ENCODE measurements at places on chromosomes 12 and 14.

DNA sequence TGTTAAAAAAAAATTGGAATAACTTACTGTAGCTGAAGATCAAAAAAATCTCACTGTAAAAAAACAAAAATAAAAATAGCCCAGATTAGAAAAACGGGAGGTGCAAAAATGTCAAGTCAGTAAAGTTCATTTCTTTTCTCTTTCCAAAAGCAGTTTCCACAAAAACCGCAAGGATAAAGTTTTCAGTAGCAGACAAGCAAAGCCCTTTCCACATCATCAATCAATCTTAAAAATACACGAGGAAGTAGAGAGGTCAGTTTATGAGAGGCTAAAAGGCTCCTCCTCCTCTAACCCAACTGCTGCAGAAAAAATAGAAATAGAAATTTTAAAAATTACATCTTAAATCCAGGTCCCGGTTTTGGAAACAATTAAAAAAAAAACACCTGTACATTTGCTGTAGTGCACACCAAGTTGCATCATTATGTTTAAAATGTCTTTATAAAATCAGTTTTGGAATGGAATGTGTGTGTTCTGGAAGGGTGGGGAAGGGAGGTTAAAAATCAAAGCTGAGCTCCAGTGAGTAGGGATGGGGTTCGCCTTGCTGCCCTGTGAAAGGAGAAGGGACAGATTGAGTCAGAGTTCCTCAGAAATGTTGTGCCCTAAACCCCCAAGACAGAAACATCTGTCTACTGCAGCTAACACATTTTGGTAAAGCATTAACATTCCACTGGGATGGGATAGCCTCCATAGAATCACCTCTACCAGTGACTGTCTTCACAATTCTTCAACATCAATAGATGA, 5.8 kb downstream of the HNRNPC start:
- no peak for DNase-seq

DNA sequence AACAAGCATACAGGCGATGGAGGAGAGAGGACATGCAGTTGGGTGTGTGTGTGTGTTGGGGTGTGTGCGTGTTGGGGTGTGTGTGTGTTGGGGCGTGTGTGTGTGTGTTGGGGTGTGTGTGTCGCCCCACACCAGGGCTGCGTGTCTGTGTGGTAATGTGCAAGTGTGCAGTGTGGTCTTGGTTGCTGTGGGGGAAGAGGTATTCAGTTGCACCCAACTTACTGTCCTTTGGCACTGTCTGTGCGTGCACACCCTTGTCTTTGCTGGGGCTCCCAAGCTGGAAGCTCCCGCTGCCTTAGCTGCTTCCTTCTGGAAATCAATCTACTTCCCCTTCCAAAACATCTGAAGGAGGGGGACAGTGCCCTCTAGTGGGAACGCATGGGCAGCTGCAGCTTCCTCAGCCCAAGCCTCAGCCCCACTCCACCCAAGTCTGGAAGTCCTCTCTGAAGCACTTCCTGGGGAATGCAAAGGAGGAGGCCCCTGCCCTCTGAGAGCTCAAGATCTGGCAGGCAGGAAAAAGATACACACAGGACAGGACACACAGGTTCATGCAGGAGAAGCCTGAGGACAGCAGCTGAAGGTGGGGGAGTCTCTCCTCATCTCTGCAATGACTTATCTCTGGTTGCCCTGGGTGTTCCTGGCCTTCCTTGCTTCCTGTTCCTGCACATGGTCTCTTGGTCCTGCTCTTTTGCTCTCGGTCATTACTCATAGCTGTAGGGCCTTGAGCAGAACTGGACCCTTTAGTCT, 13.1 kb downstream of the ASIC1 start:
- peak; percentile 49 for DNase-seq

GRCh38 chr12:70663838-70664237, 26.6 kb upstream of the PTPRB start:
- DNase-seq = no peak

GRCh38 chr12:1611803-1612572, 17.0 kb upstream of the WNT5B start:
- DNase-seq = no peak

- DNase-seq = no peak
Observed at GRCh38 chr14:91361233-91361811, 56.3 kb downstream of the CCDC88C start.

DNA sequence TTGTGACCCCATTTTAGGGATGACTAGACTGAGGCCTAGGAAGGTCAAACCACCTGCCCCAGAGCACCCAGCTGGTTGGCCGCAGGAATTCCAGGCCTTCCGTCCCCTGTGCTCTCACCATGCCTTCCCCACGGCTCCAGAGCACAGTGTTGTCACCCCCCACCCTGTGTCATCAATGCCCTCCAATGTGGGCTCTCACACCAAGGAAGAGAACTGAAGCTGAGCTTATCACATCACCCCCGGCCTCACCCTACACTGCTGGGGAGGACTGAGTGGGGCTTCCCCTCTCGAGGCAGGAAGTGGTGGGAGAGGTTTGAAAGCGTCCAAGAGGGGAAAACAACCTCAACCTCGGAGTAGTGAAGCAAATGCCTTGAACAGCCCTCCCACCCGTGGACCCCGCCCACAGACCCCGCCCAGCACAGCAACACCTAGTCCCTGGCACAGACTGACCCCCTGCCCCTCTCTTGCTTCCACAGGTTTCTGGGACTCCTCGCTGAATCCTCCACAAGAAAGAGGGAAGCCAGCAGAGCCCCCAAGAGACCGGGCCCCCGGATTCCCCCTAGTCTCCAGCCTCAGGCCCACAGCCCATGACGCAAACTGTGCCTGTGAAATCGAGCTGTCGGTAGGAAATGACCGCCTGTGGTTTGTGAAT, 97.2 kb downstream of the LGMN start:
- DNase-seq = no peak

GRCh38 chr12:116515684-116516083, 43.5 kb upstream of the MAP1LC3B2 start:
- no peak for DNase-seq

GRCh38 chr12:108526482-108527165, 11.5 kb downstream of the FICD start:
- no peak for DNase-seq

DNA sequence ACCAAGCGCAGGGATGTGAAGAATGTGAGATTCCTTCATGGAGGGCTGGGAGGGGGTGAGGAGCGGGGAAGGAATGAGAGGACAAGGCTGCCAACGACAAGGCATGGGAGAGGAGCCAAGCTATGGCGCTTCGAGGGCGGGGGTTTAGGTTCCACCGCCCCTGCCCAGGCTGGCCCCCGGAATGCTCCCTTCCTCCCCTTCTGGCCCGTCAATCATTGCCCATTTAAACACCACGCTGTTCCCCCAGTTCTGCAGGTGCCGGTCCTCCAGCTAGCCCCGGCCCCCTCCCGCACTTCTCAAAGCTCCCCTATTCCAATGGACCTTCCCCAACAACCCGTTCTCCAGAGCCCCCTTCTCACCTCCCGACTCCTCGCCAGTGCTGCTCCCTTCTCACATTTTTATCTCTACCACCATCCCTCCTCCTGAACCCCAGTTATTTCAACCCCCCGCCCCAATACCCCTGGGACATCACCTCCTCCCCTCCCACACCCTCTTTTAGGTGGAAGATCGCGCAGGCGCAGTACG, 428 bp downstream of the RNF41 start:
- no peak for DNase-seq

- no peak for DNase-seq
Observed at GRCh38 chr14:71236487-71236886, 329.2 kb downstream of the PCNX1 start.

DNA sequence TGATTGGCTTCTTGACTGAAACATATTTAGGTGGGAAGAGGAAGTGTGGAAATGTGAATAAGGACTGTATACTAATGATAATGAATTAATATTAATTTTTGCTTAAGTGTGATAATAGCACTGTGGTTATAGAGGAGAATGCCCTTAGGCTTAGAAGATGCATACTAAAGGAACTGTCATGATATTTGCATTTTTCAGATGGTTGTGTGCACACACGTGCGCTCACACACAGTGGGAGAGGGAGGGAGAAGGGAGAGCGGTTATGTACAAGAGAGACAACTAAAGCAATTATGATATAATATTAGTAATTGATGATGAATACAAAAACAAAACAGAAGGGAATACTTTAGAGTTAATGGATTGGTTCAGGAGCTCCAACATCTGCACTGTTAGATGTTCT, 54.2 kb downstream of the RCOR1 start:
- no peak for DNase-seq

DNA sequence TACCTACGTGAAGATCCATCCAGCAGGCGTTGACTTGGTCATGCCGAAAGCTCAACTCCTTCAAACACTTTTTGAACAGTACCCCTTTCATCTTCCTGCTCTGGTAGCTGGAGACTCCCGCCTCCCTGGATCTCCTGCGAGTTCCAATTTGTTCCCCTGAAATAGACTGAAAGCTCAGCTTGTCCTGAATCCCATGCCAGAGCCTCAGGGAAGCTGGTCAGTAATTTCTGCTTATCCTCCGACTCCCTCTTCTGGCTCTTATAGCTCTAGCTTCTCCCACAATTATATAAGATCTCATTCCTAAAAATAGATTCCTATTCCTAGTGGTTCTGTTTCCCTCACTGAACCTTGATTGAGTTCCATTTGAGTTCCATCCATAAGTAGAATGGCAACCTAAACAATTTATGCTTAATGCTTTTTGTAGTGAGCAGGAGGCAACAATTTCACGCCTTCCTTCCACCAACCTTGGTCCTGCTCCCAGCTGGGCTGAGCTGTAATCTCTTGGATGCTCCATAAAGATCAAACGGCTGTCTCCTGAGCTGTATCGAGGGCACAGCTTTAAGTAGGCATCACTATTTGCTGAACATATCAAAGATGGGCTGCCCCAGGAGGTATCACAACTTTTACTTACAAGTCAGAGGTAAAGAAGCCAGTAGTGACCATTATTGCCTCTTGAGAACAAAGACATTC, 8.0 kb upstream of the TMEM132C start:
- no peak for DNase-seq

DNA sequence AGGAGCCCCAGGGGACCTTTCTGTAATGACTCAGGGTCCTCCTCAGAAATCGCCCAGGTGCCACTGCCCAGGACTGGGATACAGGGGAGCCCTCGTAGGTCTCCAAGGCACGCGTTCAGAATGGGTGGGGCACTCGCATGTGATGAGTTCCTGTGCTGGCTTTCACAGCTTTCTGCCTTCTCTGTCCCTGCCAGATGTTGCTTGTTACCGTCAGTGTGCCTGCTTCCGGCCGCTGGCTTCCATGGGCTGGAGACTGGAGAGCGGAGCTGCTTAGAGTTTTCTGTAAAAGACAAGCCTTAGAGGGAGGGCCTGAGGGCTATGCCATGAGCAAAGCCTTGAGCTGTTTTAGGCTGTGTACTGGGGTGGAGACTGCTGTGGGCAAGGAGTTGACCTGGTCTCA, 75.0 kb upstream of the SLC24A4 start:
- no peak for DNase-seq

GRCh38 chr12:88925454-88925853, 345.2 kb upstream of the KITLG start:
- DNase-seq = no peak

Measured in C1 segment of cervical spinal cord (tissue), 14 donors.